ENCODE measurements at places on chromosomes 11 and 22.
A peak's percentile ranks its signal among the peaks of the same experiment; 100 is the strongest.

GRCh38 chr11:134545521-134545920 is 133.5 kb upstream of the B3GAT1 start:
- H3K27me3 ChIP-seq, result peaks cover 10% of the 10 kb centered on the region
- H3K27ac ChIP-seq, result no peak overlapping the region
- H3K4me3 ChIP-seq, result no peak overlapping the region
- H3K4me1 ChIP-seq, result no peaks in the 10 kb centered on the region
- DNase-seq, result no peak

GRCh38 chr22:40716116-40716515 is 36.8 kb downstream of the MCHR1 start:
- no peak overlapping the region for H3K4me3 ChIP-seq
- no peaks in the 10 kb centered on the region for H3K27me3 ChIP-seq
- no peak for DNase-seq
- no peak overlapping the region for H3K27ac ChIP-seq

- DNase-seq, result no peak
- H3K27me3 ChIP-seq, result no peaks in the 10 kb centered on the region
- peak overlapping the region; percentile 84 for H3K27ac ChIP-seq
Measured at GRCh38 chr11:46345881-46346484, 1.3 kb upstream of the DGKZ start.

GRCh38 chr11:86241956-86242535 is 2.5 kb upstream of the EED start:
- H3K27ac ChIP-seq, result no peak overlapping the region
- H3K27me3 ChIP-seq, result no peaks in the 10 kb centered on the region
- H3K4me3 ChIP-seq, result no peak overlapping the region
- H3K36me3 ChIP-seq, result no peaks in the 10 kb centered on the region
- H3K4me1 ChIP-seq, result peaks cover 2% of the 10 kb centered on the region

GRCh38 chr11:93541884-93542810 is 1.0 kb downstream of the SMCO4 start:
- peak overlapping the region; percentile 78 for H3K4me3 ChIP-seq
- H3K27ac ChIP-seq, result peak overlapping the region; percentile 61
- peaks cover 15% of the 10 kb centered on the region for H3K27me3 ChIP-seq
- no peaks in the 10 kb centered on the region for H3K36me3 ChIP-seq
- peaks cover 8% of the 10 kb centered on the region for H3K4me1 ChIP-seq

GRCh38 chr11:64472593-64473455 is 113.9 kb downstream of the RPS6KA4 start:
- peaks cover 19% of the 10 kb centered on the region for H3K27me3 ChIP-seq
- H3K27ac ChIP-seq, result no peak overlapping the region
- DNase-seq, result no peak
- H3K4me1 ChIP-seq, result peaks cover 5% of the 10 kb centered on the region
- no peak overlapping the region for H3K4me3 ChIP-seq
- peaks cover 5% of the 10 kb centered on the region for H3K36me3 ChIP-seq
